ENCODE measurements at places on chromosomes 16 and 17. TPM values are rescaled to one million over a fixed set of nuclear protein-coding genes. Genes with fewer than 3 reads are reported as not detected.

- peak; percentile 44 for DNase-seq
Observed at GRCh38 chr17:48816774-48817590, at the start of gene TTLL6. TSS of gene TTLL6 (minus strand) at chr17:48817229. CDS start at chr17:48817072, 157 bp downstream.

DNA sequence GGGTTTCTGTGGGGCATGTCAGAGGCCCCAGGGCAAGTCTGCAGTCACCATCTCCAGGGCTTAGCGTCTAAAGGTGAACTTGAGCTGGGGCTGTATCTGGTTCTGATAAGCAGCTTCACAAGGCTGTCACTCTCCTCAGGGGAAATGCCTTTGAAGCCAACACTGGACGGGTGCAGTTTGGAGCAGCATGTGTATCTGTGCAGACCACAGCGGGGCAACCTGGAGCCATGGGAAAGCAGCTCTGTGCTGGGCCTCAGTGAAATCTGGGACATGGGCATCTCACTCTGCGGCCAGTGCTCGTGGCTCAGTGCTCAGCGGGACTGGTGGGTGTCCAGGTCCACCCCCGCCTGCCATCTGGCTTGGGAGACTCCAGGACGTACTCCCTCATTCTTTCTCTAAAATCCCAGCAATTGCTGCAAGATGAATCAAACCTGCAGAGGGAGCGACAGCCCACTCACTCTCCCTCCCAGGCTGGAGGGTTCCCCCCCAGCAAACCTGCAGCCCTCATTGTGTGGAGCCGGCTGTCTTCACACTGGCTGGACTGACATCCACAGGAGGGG lies 63.5 kb downstream of the PRMT7 start:
- no peak for DNase-seq

DNA sequence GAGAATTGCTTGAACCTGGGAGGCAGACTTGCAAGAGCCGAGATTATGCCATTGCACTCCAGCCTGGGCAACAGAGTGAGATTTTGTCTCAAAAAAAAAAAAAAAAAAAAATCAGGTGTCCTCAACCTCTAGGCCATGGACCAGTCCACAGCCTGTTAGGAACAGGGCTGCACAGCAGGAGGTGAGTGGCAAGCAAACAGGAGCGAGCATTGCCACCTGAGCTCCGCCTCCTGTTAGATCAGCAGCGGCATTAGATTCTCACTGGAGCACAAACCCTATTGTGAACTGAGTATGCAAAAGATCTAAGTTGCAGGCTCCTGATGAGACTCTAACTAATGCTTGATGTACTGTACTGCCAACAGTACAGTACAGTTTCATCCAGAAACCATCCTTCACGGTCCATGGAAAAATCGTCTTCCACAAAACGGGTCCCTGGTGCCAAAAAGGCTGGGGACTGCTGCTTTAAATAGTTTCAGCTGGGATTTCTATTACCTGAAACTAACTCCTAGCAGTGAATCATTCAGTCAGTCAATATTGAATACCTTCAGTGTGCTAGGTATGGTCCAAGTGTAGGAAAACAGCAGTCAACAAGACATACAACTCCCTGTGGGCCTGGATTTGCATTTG lies 56.3 kb upstream of the DHX40 start:
- DNase-seq = no peak

DNA sequence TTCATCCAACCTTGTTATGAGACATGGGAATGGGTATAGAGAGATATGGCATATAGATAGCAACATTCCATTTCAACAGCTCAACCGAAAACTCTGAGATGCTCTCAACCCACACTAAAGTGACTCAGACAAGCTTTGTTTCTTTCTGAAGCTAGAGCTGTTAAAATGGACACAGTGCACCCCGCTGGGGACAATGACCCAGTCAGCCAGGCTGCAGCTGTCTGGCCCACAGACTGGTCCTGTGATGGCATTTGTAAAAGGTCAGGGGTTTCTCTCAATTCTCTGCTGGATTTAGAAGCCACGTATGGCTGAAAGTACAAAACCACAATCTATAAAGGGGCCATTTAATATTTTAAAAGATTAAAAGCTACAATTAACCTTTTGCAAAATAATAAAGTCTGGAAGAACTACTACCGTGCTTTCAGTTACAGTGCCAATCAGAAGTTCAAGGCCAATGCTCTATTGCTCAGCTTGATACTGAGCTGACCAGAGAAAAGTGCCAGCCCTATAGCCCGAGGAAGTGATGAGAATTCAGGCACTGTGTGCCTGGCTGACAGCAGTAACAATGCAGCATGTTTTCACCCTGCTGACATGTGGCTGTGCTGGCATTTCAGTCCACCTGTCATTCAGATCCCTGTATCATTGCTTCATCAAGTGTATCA lies 60.2 kb downstream of the TEX2 start:
- no peak for DNase-seq

GRCh38 chr17:77598241-77598620 lies 360.3 kb upstream of the TNRC6C start:
- DNase-seq = no peak

DNA sequence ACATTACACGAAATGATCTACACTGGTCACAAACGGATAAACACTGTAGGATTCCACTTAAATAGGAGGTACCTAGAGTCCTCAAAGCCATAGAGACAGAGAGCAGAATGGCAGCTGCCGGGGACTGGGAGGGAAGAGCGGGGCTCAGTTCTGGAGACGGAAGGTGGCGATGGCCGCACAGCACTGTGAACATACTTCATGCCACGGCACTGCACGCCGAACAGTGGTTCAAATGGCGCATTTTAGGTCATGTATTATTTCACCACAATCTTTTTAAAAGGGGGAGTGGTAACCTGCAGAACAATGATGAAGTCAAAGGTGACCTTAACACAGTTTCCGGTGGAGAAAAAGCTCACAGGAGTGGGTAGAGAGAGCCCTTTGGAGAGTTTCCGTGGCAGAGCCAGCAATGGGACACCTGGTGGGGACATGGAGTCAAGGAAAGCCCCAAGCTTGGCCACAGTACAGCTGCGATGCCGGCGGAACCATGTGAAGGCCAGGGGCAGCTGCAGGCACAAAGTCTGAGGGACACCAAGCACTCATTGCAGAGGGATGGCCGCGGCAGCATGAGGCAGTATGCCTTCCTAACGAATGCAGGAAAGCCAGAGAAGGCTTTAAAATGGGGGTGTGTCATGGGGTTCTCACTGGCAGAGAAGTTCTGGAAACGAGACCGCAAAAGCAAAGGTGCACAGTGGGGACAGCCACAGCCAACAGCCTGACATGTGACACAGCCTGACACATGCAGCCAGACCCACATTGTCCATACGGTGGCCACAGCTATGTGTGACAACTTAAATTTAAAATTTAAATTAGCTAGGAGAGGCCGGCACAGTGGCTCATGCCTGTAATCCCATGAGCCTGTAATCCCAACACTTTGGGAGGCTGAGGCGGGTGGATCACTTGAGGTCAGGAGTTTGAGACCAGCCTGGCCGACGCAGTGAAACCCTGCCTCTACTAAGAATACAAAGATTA lies 7.3 kb downstream of the FLCN start:
- DNase-seq = peak; percentile 82

DNA sequence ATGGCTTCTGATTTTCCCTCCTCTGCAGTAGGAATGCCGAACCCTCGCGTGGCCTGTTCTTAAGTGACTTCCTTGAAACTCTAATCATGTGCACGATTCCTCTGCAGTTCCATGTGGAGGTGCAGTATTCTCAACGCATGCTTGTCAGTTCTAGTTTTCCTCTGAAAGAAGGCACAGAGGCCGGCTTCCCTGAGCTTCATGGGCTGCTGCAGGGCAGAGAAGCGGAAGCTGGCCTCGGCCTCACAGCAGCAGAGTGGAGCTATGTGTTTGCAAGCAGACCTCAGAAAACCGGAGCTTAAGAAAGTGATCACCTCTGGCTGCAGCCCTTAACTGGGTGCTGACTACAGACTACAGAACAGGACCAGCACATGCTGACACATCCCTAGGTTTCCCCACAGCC lies 500.7 kb downstream of the GRIN2A start:
- DNase-seq = no peak

DNA sequence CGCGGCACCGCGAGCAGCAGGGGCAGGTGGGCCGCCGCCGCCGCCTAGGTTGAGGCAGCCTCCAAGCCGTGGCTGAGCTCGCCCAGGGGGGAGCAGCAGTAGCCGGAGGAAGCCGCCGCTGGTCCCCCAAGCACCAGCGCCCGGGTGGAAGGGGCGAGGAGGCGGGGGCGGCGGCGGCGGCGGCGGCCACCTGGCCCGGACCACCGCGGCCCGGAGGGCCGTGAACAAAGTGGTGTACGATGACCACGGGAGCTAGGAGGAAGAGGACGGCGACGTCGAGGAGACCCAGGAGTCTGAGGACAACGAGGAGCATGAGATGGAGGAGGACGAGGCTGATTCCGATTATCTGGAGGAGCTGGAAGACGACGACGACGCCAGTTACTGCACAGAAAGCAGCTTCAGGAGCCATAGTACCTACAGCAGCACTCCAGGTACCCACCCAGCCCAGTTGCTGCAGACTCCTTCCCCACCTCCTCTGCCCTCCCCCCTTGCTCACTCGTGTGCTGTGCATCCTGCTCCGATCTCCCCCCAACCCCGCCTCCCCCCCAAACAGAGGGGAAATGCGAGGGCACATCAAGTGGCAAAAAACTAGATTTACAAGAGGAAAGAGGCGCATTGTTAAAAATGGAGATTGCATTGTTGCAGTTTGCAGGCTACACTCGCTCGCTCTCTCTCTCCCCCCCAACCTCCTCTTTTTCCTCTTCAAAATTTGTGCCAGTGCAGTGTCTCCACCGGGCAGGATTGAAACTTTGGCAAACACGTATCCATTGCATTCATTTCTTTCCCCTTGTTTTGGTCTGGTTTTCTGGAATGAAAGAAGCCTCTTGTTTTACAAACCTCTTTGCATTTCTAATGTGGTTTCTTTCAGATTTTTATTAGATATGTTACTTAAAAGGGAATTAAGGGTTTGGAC lies 41.8 kb upstream of the AMZ2 start:
- DNase-seq = peak; percentile 14

GRCh38 chr17:48025904-48026501 lies 11.6 kb downstream of the COPZ2 start:
- no peak for DNase-seq

DNA sequence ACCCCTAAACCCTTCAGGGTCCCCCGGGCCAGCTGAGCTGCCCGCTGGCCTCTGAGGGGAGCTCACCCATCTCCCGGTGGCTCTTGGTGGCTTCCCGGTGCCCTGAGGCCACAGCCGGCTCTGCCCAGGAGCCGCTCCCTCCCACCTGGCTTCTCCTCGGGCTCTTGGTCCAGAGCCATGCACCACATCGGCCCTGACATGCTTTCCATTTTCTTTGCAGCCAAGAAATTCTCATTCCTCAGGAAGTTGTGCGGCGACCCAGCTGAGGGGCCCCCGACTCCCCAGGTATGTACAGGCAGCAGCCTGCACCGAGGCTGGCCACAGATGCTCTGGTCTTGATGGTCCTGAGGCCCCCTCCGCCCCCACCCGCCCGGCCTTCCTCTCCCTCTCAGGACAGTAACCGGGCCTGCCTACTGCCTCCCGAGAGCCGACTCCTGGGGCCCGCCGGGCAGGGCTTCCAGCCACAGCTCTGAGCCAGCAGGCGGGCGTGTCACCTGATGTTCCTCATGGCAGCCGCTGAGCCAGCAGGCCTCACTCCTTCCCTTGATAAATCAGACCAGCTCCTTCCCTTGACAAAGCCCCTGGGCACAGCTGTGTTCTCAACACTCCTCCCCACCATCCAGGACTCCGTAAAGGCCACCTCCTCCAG lies 28.4 kb upstream of the ZFPM1 start:
- no peak for DNase-seq

DNA sequence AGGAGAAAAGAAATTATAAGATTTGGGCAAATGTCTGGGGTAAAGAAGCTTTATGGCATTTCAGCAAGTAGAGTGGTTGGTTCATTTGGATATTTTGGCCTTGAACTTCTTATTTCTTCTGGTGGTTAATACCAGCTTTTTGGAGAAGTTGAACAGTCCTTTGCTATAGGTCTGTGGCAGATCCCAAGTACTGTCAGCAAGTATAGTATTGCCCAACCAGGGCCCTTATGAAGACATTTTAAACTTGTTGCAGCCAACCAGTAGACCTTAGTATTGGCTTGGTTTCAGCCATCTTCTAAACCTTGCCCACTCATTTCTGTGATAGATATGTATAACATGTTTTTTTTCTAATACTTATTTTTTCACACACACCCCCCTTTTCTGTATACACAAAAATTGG lies 2.2 kb downstream of the SP2 start:
- DNase-seq = no peak

DNA sequence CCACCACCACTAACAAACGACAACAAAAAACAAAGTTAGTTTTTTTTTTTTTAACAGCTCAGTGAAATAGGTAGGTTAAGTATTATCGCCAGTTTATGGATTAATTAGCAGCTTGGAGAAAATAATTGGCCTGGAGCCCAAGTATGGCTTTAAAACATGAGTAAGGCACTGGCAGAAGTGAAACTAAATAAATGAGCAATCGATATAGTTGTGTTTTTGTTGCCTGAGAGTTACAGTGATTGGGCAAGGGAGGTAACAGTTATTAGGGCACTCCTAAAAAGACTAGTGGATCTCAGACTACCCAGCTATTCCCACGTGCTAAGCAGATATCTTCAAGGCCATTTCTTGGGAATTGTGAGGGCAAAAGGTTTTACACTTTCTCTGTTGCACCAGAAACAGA lies 2.4 kb downstream of the MLKL start:
- no peak for DNase-seq

- DNase-seq = peak; percentile 34
Observed at GRCh38 chr16:58732545-58733247, 1.4 kb downstream of the GOT2 start.

DNA sequence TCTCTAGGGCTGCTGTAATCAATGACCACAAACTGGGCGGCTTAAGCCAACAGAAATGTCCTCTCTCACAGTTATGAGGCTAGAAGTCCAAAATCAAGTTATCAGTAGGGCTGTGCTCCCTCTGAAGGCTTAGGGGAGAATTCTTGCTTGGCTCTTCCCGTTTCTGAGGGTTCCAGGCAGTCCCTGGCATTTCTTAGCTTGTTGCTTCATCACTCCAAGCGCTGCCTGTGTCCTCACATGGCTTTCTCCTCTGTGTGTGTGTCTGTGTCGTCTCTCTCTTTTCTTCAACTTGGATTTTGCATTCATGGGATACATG lies 13.7 kb upstream of the CDC42EP4 start:
- no peak for DNase-seq

GRCh38 chr17:1227917-1228780 lies 42.1 kb upstream of the BHLHA9 start:
- DNase-seq = no peak

GRCh38 chr16:75236736-75237397 lies 14.6 kb downstream of the BCAR1 start:
- no peak for DNase-seq

- no peak for DNase-seq
Observed at GRCh38 chr17:45170280-45170930, 8.7 kb downstream of the HEXIM2 start.

Gene TBC1D3I
- under 0.01 TPM for total RNA-seq

Gene PRR11
- total RNA-seq = 12.2 TPM

Gene BEAN1
- 0.51 TPM for total RNA-seq

Gene TPSG1
- not detected for total RNA-seq

Gene LIMD2
- total RNA-seq = 18.0 TPM

Gene MARVELD3
- 0.51 TPM for total RNA-seq
